ENCODE measurements at places on chromosomes 1 and 21.

- no peak for DNase-seq
Observed at GRCh38 chr1:173330149-173330951, 123.2 kb upstream of the TNFSF4 start.

DNA sequence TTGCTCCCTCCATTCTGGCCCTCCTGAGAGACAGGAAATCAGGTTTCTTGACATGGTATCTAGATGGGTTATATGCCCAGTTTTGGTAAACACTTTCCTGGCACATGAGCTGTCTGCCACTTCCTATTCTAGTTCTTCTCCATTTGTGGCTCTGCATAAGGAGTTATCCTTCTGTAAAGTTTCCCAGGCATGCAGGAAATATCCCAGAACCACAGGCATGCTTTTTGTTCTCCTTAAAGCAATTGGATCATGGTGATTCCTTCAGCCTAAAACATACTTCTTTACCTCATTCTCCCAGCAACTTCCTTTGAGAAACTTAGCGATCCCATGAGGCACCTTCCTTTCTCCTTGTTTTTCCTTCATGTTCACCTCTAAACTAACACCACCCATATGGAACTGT is 199.8 kb downstream of the CRB1 start:
- no peak for DNase-seq

- no peak for DNase-seq
Observed at GRCh38 chr1:119467219-119467618, 39.8 kb upstream of the HSD3B1 start.

- no peak for DNase-seq
Observed at GRCh38 chr1:247209396-247209795, 37.6 kb upstream of the ZNF124 start.

DNA sequence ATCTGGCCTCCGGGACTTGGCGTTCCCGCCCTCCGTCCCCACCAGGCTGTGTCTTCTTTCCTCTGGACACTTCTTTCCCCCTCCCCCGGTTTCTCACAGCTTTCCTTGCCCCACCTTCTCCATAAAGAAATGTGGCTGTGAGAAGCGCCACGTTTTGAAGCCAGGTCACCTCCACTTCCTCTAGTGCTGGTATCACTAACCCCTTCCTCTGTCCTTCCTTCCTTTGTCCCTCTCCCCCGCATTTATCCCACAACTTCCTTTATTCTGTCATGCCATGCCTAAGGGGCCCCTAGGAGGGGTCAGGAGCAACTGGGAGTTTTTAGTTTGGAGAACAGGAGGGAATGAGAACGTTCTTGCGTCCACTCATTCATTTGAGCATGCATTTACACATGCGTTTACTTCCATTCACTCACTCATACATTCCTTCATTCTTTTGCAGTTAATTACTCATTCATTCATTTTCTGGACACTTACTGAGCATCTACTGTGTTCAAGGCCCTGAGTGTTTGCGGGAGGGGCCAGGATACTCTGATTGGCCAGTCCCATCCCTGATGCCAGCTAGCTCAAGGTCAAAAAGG is 5.0 kb upstream of the ACOT11 start:
- no peak for DNase-seq
